ENCODE measurements at places on chromosomes 16 and 17.

DNA sequence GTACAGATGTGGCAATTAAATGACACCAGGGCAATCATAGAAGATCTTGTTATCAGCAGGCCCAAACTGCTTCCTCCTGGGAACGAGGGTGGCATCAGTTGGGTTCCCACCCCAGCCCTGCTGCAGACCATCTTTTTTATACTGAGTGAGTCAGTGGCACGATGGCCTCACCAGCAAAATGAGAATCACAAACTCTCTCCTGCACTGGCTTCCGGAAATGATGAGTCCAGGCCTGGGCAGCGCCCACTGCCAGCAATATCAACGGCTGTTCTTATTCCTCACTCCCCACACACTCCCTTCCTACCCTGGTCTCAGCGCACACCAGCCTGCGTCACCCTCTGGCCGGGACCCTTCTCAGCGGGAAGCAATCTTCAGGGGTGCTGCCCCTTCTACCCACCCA is 340.3 kb downstream of the FOXL1 start:
- no peak for DNase-seq

DNA sequence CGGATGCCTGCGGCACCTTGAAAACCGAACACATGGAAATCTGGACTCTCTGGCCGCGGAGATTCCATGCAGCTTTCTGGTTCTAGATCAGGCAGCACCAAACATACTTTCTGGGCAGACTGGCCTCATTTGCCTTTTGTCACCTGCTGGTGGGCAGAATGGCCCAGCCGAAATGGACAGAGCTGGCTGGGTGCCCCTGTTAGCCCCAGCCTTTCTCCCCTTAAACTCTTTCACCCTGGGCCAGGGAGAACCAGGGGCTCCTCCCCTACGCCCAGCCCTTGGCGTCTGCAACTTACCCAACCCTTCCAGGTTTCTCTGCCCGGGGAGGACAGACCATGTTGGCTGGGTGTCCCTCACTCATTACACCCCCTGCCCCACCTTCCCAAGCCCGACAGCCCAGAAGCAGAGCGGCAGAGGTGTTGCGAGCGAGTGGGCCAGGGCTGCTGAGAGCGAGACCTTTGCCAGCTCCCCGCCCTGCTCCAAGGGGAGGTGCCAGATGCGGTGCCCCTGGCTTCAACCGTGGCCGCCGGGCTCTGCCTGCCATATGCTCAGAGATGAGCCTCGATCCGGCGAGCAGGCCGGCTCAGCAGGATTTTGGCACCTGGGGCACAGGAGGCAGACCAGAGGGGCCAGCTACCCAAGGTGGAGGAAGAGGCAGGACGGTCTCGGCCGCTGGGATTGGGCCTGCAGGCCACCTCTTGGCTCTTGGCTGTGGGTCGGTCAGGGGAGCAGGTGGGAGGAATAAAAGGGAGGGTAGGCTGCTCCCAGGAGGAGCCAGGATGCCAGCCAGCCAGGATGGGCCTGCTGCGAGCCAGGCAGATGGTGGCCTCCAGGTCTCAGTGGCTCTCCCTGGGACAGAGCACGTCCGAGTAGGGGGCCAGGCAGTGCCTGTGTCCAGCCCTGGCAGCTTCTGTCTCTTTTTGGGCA is 191.3 kb downstream of the NTN1 start:
- DNase-seq: no peak

DNA sequence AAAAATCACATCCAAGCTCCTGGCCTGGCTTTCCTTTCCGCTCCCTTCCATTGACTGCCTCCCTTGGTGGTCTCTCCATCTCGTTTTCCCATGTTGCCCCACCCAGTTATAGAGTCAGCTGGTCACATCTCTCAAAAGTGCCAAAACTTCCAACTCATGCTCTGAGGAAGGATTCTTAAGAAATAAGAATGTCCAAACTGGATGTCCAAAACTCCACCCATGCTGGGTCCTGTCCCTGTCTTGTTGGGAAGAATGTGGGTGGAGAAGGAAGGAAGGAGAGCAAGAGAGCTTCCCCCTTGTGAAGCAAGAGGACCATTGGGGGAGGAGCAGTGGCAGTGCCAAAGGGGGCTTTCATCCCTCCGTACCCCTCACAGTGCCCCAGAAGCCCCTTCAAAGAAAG is 44.6 kb upstream of the MAP3K14 start:
- DNase-seq: no peak

DNA sequence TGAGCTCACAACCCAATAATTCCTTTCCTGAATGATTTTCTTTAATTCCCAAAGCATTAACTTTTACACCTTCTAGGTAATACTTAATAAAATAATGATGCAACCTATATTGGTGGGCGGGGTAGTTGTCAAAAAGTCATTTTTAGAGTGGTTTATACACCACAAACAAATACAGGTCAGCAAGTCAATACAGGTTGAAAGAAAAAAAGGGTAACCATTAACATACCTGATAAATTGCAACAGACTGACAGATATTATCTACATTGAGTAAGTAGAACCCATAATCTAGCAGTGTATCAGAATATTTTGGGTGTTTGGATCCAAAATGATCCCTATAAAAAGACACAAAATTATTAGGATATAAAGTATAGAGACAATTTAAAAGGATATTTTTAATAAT is 39.3 kb downstream of the CHCT1 start:
- DNase-seq: no peak

- DNase-seq: no peak
Measured at GRCh38 chr16:22035153-22035552, 27.2 kb downstream of the MOSMO start.

- peak; percentile 31 for DNase-seq
Measured at GRCh38 chr17:66190738-66191592, 968 bp downstream of the CEP112 start.

DNA sequence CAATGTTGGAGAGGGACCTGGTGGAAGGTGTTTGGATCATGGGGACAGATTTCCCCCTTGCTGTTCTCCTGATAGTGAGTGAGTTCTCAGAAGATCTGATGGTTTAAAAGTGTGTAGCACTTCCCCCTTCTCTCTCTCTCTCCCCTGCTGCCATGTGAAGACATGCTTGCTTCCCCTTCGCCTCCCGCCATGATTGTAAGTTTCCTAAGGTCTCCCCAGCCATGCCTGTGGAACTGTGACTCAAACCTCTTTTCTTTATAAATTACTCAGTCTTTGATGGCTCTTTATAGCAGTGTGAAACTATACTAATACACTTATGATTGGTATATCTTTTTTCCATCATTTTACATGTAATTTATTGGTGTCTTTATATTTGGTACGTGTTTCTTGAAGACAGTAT is 13.4 kb downstream of the ADGRG5 start:
- no peak for DNase-seq

GRCh38 chr17:77693301-77693700 is 265.2 kb upstream of the TNRC6C start:
- DNase-seq: no peak

DNA sequence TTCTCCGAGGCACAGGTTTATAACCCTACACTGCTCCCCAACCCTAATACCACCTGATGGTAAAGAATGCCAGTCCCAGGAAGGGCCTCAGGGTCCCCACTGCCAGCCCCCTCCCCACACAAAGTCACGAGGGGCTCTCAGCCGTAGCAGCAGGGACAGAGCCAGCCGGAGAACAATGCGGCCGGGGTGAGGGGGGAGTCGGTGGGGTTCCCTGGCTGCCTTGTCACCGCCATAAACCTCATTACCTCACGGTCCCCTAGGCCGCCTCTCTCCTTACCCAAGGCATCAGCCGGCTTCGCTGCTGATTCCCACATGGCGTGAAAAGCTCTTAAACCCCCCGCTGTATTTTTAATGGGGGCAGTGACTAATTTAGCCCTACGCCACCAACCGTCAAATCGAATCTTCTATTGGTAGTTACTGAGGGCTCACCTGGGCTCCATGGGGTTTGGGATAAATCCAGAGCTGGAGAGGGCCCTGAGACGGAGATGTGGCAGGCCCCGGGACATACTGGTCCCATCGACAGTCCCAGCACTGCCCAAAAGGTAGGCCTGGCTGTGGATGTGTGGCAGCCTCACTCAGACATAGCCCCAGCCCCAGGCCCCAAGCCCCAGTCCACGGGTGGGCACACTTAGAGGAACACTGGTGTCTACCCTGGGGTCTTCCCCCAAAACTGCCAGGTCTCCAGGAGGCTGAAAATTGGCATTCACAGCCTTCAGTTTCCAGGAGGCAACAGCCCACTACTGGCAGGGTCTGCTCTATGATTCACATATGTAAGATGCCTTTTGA is 115.3 kb downstream of the C16orf78 start:
- DNase-seq: no peak

DNA sequence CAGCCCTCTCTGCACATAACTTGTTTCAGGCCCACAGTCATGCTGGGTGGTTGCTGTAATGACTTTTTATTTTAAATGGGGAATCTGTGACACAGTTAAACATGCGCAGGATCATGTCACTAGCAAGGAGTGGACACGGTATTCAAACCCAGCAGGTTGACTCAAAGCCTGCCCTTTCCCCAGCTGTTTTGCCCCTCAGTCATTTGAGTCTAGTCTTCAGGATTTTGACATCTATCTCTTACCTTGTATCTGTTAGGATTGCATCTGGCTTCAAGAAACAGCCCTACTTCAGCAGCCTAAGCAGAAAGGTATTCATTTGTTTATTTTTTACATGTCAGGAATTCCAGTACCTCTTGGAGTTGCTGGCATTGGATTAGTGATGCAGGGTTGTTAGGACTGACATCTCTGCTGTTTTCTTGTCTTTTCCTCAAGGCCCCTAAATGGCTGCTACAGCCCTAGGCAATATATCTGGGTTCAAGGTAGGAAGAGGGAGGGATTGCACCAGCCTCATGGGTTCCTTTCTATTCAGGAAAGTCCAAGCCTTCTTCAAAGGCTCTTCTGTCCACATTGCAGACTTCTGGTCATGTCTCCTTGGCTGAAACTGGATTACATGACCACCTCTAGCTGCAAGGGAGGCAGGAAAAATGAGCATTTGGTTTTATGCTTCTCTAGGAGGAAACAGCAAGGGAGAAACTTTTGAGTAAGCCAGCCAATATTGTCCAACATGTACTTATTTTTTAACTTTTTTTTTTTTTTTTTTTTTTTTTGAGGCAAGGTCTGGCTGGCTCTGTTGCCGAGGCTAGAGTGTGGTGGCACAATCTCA is 22.8 kb downstream of the ABCC1 start:
- DNase-seq: no peak

GRCh38 chr17:72985882-72986720 is 106.4 kb downstream of the SLC39A11 start:
- peak; percentile 36 for DNase-seq

DNA sequence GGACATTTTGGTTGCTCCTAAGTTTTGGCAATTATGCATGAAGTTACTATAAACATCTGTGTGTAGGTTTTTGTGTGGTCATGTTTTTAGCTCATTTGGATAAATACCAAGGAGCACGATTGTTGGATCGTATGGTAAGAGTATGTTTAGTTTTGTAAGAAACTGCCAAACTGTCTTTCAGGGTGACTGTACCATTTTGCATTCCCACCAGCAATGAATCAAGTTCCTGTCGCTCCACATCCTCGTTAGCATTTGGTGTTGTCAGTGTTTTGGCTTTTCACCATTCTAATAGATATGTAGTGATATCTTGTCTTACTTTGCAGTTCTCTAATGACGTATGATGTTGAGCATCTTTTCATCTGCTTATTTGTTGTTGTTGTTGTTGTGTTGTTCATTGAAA is 20.2 kb downstream of the TENT4B start:
- DNase-seq: no peak

DNA sequence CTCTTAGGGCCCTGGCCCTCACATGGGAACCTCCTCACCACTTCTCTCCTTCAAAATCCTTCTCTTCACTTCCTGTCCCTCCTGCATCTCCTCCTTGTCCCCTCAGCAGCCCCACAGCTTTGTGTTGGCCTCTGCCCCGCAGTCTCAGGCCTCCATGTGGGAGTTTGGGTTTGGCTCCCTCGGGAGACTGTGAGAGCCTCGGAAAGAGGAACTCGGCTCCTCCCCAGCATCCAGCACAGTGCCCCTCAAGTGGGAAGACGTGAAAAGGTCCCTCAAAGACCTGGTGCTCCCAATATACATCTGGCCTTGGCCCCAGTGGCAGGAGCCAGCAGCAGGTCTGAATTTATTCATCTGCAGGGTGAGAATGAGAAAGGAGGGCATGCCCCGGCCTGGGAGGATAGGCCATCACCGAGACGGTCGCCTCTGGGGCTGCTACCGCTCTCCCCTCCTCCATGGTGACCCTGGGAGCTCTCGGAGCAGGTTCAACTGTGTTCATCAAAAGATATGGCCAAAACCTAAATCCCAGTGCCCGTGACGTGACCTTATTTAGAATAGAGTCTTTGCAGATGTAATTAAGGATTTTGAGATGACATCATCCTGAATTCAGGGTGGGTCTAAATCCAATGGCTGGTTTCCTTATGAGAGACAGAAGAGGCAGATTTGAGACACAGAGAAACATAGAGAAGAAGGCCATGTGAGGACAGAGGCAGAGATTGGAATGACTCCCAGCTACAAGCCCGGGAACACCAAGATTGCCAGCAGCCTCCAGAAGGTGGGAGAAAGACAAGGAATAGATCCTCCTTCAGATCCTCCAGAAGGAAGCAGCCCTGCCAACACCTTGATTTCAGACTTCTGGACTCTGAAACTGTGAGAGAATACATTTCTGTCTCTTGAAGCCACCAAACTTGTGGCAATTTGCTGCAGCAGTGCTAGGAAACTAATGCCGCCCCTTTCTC is 135.1 kb downstream of the MRM1 start:
- DNase-seq: no peak

- no peak for DNase-seq
Measured at GRCh38 chr17:917941-918740, 61.4 kb downstream of the NXN start.

GRCh38 chr16:23301251-23302044 is 654 bp upstream of the SCNN1B start:
- no peak for DNase-seq

DNA sequence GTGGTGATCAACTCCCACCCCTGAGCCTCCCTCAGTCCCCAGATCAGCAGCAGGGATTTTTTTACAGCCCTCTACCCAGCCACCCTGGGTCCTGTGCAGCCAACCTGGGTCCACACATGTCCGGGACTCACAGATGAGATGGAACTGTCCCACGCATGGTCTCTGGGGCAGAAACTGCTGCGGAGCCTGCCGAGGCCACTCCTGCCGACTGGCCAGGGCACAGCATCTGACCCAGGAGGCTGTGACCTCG is 48.0 kb upstream of the ZCCHC14 start:
- no peak for DNase-seq

GRCh38 chr17:76276461-76277299 is 11.5 kb downstream of the UBALD2 start:
- no peak for DNase-seq

GRCh38 chr17:69228018-69228417 is 606 bp downstream of the ABCA10 start:
- no peak for DNase-seq

GRCh38 chr16:13193721-13194120 is 292.3 kb downstream of the SHISA9 start:
- no peak for DNase-seq

GRCh38 chr17:50375858-50376538 is 3.0 kb downstream of the EME1 start:
- no peak for DNase-seq

GRCh38 chr17:78175643-78175981 is 7.2 kb downstream of the SYNGR2 start:
- no peak for DNase-seq
